ENCODE measurements at places on chromosomes 16 and 17.

- peak; percentile 96 for DNase-seq
Observed at GRCh38 chr16:27268376-27269299, at the start of gene NSMCE1. Gene NSMCE1, minus strand, starts transcription at chr16:27268772. Its CDS starts 11,202 bp downstream, at chr16:27257570.

DNA sequence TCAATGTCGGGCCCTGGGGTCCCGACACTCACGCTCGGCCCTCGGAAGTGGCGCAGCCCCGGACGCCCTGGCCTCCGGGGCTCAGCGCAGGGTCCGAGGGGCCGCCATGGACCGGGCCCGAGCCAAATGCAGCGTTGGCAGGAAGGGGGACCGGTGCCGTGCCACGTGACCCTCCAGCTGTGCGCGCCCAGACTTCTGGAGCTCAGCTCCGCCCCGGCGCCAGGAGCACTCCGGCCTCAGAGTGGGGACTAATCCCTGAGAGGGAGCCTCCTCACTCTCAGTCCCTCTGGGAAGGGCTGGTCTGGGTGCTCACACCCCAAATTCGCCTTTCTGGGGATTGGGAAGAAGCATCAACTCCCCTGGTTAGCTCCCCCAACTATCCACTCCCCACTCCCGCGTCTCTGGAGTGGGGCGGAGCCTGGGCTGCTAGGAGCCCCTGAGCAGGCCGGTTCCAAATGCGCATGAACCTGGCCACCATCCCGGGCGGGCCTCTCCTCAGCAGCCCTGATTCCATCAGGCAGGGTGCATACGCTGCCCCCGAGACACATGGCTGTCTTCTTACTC, at the start of gene B3GNT9:
Gene B3GNT9 (minus strand): TSS at position 166 of the 564 bp plus-strand sequence. CDS start 513 bp downstream, outside the sequence.
- peak; percentile 5 for DNase-seq

GRCh38 chr16:17850581-17851250, 380.0 kb upstream of the XYLT1 start:
- no peak for DNase-seq

- DNase-seq: peak; percentile 29
Observed at GRCh38 chr17:76560036-76560876, 20.4 kb downstream of the PRCD start.

- no peak for DNase-seq
Observed at GRCh38 chr17:80045703-80046102, 9.3 kb downstream of the CCDC40 start.

DNA sequence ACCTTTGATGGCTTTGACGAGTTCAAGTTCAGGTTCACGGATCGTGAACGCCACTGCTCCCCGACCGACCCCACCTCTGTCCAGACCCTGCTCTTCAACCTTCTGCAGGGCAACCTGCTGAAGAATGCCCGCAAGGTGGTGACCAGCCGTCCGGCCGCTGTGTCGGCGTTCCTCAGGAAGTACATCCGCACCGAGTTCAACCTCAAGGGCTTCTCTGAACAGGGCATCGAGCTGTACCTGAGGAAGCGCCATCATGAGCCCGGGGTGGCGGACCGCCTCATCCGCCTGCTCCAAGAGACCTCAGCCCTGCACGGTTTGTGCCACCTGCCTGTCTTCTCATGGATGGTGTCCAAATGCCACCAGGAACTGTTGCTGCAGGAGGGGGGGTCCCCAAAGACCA, 17.6 kb downstream of the NOD2 start:
- no peak for DNase-seq

GRCh38 chr17:1571341-1571704, 8.7 kb upstream of the PITPNA start:
- no peak for DNase-seq

All from NB4 (cell line).